ENCODE measurements at places on chromosomes 2 and 18.

GRCh38 chr2:181857483-181857882 lies 34.0 kb upstream of the ITPRID2 start:
- DNase-seq = no peak

GRCh38 chr2:209577376-209578357 lies 153.8 kb downstream of the MAP2 start:
- no peak for DNase-seq

DNA sequence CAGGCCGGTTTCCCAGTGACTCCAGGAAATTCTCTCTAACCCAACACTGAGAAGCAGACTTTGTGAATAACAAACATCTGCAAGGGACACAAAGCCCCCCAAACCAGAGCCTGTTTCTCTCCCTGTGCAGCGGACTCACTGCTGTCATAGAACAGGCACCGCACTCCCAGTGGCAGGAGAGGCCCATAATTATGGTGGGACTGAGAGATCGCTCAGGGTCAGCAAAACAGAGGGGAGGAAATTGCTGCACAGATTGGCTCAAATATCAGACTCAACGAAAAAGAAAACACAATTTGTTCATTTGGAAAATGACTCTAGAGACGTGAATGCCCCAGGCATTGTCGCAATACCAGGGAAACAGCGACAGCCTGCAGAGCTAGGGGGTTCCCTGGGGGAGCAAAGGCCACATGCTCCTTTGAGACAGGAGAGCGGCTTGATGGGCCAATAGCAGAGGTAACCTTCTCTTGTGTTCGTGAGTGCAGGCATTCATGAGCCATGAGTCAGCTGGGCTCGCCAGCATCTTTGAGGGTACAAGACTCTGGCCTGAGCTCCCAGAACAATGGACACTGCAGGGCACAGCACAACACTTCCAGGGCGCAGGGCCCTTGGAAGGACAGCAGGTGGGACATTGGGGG lies 143.3 kb upstream of the KLHL29 start:
- no peak for DNase-seq

- DNase-seq = no peak
Observed at GRCh38 chr2:210388148-210388547, 73.2 kb upstream of the MYL1 start.

DNA sequence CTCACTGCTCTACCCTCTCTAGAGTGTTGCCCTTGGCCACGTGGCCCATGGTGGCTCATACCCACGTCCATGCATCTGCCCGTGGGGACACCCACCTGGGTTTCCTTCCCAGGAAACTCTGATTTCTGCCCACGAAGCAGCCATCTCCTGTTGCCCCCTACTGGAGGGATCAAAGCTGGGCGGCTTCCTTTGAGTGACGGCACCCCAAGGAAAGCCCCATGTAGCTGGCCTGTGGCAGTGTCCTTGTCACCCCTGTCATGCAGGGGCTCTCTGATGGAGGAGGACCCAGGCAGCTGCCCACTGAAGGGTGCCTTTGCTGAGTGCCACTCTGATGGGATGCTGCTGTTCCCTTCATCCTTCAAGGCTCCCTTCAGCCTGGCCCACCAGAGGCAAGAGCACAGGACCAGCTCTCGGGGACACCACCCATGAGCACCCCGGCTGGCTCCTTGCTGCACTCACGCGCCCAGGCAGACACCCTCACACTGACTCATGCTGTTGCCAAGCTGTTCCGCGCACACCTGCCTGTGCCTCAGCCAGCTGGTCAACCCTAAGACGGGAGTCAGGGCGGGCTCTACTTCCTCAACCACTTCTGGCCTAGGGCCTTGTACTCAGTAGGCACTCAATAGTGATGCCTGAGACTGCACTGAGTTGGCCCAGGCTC lies 101.1 kb downstream of the CTIF start:
- DNase-seq = no peak

DNA sequence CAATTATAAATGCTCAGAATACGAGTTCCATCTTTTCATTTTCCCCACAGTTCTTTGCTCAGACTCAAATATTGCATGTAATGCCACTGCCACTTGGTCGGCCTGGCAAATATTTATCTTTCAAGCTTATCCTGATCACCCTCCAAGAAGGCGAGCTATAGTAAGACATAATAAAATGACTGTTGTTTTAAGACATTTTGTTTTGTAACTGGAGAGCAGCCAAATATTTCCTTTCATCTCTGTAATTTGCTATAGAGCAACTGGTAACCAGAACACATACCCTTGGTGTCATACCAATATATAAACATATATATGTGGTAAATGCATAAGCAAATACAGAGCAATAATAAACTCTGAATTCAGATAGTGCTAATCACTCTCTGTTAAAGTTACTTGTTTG lies 7.3 kb upstream of the ATL2 start:
- DNase-seq = no peak

DNA sequence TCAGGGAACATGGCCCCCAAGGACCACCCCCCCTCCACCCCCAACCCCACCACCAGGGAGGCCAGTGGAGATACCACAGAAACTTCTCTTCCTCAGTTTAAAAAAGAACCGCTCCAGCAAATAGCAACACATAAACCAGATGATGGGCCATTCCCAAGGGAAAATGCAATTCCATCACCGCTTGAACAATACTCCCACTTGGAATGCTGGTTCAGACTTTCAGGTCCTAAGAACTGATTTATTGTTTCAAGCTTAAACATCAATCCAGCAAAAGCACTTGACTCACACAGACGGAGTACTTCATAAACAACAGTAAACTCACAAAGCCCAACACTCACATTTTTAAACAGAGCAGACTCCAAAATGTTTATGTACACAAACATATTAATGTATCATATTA lies 6.9 kb downstream of the HDAC4 start:
- DNase-seq = no peak

GRCh38 chr2:6909431-6910385 lies 7.5 kb upstream of the RNF144A start:
- DNase-seq = no peak

Measured in cortex of kidney (tissue), 1 donor.